Smooth muscle cell of the pulmonary artery (primary cell): ENCODE measurements at places on chromosomes 12 and 14. TPM values are rescaled to one million over a fixed set of nuclear protein-coding genes. Genes with fewer than 3 reads are reported as not detected.

Gene DUSP6
- 48.1 and 68.9 TPM in 2 replicates for total RNA-seq

Gene LHX5
- total RNA-seq: not detected in 2 replicates

Gene FOXG1
- total RNA-seq: 0.76 and 1.6 TPM in 2 replicates

Gene LTBP2
- total RNA-seq: 517 and 605 TPM in 2 replicates

Gene IL23A
- total RNA-seq: not detected in 2 replicates

Gene SERPINA10
- total RNA-seq: not detected in 2 replicates

Gene C14orf180
- total RNA-seq: not detected in 2 replicates

Gene GSC
- 0.46 TPM in 1 of 2 replicates, not detected in the other for total RNA-seq

Gene MBIP
- total RNA-seq: 8.8 and 12.8 TPM in 2 replicates

Gene GZMH
- total RNA-seq: not detected in 2 replicates

Gene AQP2
- total RNA-seq: 0.07 TPM in 1 of 2 replicates, not detected in the other

Gene PTGDR
- total RNA-seq: 0.30 and 2.6 TPM in 2 replicates

Gene PLBD2
- 114 and 132 TPM in 2 replicates for total RNA-seq

Gene SERPINA12
- total RNA-seq: not detected in 2 replicates

Gene CMTM5
- 0.17 and 0.65 TPM in 2 replicates for total RNA-seq

Gene NXPH4
- total RNA-seq: 28.2 and 49.1 TPM in 2 replicates

Gene ANKS1B
- 1.9 and 6.1 TPM in 2 replicates for total RNA-seq

Gene CELA1
- not detected in 2 replicates for total RNA-seq

Gene TSPAN11
- 0.07 and 0.13 TPM in 2 replicates for total RNA-seq

Gene GNB3
- total RNA-seq: 2.0 and 3.2 TPM in 2 replicates

Gene VEZT
- total RNA-seq: 62.9 and 64.8 TPM in 2 replicates

Gene TAS2R7
- not detected in 2 replicates for total RNA-seq

Gene ALDH1L2
- total RNA-seq: 58.2 and 63.5 TPM in 2 replicates

Gene SSPN
- 13.3 and 30.8 TPM in 2 replicates for total RNA-seq

Gene SMOC1
- total RNA-seq: 0.26 and 12.9 TPM in 2 replicates

Gene NR1H4
- total RNA-seq: 0.23 TPM in 1 of 2 replicates, not detected in the other

Gene GPRC5A
- 16.7 and 56.1 TPM in 2 replicates for total RNA-seq

Gene RHOJ
- total RNA-seq: 5.0 and 11.6 TPM in 2 replicates

Gene ACADS
- 5.6 and 6.6 TPM in 2 replicates for total RNA-seq

Gene MIPOL1
- total RNA-seq: 10.2 and 16.3 TPM in 2 replicates

Gene KLRC2
- total RNA-seq: not detected in 2 replicates

Gene OR6C74
- not detected in 2 replicates for total RNA-seq

Gene PRR4
- 0.73 and 1.2 TPM in 2 replicates for total RNA-seq

Gene SIX6
- total RNA-seq: not detected in 2 replicates

Gene SAMD15
- total RNA-seq: 1.4 and 1.7 TPM in 2 replicates

Gene CD69
- total RNA-seq: not detected in 2 replicates

Gene CLEC4D
- not detected in 2 replicates for total RNA-seq

Gene CACNA2D4
- total RNA-seq: 0.07 and 1.5 TPM in 2 replicates

Gene GPR84
- total RNA-seq: 0.07 and 0.13 TPM in 2 replicates

Gene DHRS7
- 48.4 and 62.8 TPM in 2 replicates for total RNA-seq
